Fibroblast of skin of scalp (primary cell): ENCODE measurements at places on chromosomes 1 and 21.
A peak's percentile ranks its signal among the peaks of the same experiment; 100 is the strongest.

- DNase-seq = peak; percentile 71
These were observed 41.4 kb downstream of the DUSP10 start for GRCh38 chr1:221700536-221700935.

DNA sequence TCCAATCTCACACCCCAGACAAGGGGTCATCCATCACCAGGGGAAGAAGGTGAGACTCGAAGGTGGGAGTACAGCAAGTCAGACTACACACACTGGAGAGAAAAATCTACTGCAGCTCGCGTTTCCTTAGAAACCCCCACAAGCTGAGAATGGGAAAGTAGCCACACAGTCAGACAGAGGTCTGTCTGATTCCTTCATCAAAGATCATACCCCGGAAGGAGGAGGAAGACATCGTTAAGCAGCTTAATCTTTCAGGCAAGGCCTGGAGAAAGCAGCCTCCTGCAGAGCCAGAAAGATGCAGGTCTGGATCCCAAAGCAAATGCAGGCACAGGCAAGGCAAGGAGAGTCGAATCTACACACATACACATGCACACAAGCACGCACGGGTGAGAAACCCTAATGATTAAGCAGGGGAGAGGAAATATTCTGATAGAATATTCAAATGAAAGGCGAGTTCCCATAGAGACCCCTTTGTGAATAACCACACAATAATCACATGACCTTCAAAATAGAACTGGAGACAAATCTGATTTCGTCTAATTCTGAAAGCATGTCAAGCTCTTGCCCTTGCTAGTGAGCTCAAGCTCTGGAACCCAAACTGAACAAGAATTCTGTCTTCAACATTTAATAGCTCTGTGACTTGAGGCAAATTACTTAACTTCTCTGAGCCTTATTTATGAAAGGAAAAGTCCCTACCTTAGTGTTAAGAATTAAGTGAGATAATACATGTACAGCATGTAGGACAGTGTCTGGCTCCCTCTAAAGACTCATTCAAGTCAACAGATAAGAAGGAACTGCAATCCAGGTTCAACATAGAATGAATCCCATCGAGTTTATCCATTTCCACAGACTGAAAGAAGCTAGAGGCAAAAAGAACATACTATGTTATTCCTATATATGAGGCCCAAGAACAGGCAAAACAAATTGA is 387.8 kb downstream of the OMA1 start:
- no peak for DNase-seq

DNA sequence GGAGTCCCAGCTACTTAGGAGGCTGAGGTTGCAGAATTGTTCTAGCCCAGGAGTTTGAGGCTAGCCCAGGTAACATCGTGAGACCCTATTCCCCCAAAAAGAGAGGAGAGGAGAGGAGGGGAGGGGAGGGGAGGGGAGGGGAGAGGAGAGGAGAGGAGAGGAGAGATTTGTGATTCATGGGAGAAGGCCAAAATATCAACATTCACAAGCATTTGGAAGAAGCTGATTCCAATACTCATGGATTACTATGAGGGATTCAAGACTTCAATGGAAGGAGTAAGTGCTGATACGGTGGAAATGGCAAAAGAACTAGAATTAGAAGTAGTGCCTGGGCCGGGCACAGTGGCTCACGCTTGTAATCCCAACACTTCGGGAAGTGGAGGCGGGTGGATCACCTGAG is 187.8 kb downstream of the EIF4G3 start:
- no peak for DNase-seq

DNA sequence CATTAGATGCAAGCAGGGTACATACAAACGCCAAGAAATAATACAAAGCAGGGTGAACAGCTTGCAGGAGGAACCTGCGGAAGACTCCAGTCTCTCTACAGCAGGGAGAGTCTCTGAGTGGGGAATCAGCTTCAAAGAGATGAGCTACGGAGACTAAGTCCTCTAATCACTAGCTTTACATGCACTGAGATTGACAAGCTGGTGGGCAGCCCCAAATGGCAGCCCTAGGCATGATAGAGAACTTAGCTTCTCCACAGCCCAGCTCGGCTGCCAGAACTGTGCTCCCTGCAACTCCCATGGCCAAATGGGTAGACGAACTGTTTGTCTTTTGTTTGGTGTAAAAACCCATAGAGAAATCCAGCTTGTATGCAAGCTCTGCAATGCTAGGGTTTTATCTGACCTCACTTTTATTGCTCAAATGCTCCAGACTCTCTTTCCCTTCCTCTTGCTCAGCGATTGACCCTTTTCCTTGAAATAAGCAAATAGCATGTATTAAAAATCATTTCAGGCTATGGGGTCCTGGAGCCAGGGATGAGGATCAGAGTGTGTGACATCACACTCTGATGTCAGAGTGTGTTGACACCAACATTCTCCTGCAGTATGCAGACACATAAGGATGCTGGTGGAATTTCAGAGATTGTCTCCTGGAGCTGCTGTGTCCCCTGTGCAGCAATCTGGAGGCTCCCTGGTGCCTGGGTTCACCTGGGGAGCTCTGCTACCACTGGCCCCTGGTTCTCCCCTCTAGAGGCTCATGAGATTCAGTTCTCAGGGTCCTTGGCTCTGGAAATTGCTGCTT is 238.5 kb downstream of the TTLL7 start:
- DNase-seq = no peak

- DNase-seq = no peak
These were observed 109.2 kb upstream of the SERTAD4 start for GRCh38 chr1:210123383-210123782.

GRCh38 chr1:100449477-100449876 is 88.5 kb upstream of the GPR88 start:
- no peak for DNase-seq

DNA sequence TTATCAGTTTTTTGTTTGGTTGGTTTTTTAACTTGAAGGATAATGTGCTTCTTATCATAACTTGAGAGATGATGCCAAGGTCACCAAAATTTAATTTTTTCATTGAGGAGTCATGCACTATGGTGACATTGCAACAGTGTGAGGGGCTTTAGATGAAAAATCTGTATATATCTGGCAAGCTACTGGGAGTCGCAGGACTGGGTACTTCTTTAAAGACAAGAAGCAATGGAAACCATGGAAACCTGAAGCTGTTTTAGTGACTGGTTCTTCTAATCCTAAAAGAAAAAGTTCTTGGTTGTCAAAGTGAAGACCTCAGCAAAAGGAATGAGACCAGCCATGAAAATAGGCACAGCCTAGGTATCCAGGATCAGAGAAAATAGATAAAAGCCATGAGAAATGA is 31.1 kb downstream of the ZC3H11B start:
- peak; percentile 8 for DNase-seq

DNA sequence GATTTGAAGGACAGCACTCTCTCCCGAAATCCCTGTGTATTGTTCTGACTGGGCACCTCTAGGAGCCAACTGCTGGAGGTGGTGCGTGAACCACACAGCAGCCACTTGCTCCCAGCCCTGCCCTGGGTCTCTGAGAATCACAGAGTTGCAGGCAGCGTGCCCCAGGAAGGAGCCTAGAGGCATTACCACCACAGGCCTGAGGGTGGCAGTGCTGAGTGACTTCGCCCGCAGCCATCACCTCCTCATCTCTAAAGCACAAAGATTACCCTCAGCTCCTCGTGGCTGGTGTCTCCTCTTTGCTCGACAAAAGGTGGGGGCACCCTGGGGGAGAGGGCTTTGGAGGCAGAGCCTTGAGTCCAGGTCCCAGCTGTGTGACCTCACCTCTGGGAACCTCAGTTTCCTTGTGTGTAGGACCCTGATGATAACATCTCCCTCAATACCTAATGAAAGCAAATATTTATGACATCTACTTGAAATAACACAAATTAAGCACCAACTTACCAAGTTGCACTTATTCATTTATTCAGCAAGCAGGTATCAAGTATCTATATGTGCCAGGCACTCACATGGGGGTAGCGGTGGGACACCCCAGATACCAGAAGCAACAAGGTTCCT is 86.3 kb downstream of the VWA5B1 start:
- peak; percentile 45 for DNase-seq

GRCh38 chr1:55828044-55828443 is 612.9 kb upstream of the USP24 start:
- no peak for DNase-seq

DNA sequence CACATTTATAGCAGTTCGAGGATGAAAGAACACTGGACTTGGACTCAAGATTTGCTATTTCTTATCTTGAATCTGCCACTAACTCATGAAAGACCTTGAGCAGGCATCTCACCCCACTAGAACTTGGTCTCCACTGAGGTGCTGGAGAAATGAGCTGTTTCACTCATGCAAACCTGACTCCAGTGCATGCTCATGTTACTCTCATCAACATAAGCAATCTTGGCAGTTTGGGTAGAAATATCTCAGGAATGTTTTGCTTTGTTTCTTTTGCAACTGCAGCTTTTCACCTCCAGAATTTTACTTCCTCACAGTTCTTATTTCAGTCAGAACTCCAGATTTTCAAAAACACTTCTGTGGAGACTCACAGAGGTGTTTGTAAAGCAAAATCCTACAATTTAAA is 46.2 kb upstream of the DAB1 start:
- peak; percentile 52 for DNase-seq

DNA sequence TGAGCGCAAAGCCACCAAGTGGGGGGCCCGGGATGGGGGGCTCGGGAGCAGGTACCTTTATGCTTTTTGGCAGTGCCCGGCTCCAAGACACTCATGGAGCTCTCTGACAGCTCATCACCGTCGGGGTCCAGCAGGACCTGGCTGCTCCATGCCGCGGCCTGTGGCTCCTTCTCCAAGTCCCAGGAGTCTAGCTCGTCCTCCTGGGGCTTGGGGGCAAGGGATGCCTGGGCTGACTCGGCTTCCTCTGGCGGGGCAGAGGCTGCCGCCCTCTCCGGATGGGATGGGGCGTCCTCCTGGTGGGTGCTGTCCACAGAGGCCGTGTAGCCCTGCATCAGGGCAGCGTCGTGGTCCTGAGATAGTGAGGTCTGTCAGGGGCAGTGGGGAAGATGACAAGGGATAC is 19.9 kb upstream of the PRDM15 start:
- DNase-seq = no peak

DNA sequence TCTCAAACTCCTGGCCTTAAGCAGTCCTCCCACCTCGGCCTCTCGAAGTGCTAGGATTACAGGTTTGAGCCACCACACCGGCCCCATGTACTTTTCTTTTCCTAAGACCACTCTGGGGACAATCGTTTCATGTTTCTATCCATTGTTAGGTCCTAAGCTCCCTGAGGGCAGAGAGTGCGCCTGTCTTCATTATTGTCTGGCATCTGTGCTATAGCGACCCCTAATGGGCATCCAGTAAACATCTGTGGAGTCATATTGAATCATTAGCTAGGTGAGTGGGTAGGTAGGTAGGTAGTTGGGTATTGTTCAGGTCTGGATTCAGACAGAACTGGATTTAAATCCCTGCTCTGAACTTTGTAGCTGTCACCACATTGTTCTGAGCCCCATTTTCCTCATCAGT is 66.1 kb downstream of the TMEM53 start:
- no peak for DNase-seq

DNA sequence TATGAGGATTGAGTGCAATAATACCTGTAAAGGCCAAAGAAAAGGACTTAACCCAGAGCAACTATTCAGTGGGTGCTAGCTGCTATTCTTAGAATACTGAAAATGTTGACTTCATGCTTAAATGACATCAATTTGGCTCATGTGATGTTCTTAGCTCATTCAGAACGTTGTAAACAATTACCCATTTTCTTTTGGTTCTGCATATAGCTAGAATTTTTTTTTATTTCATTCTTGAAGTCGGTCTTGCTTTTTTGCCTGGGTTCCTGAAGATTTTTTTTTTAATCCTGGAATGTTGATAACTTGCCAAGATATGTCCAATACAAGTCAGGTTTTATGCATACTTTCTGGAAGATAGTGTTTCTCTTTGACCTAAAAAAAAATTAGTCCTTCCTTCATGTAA is 772.0 kb downstream of the LTN1 start:
- DNase-seq = peak; percentile 59

DNA sequence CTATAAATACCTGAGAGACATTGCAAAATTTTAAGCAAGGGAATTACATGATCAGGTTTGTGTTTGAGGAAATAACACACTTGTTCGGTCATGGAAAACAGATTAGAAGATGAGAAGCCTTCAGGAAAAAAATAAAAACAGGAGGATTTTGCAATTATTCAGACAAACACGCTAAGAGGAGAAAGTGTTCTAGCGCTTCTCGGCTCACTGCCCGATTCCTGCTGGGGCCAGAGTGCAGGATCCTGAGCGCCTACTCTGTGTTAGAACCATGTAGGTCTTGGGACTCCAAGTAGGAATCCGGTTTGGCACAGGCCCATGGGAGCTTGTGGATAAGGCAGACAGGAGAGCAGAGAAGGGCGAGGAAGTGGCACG is 8.1 kb upstream of the PRELP start:
- no peak for DNase-seq

- DNase-seq = no peak
These were observed 24.4 kb upstream of the KCNJ6 start for GRCh38 chr21:37940691-37941090.

DNA sequence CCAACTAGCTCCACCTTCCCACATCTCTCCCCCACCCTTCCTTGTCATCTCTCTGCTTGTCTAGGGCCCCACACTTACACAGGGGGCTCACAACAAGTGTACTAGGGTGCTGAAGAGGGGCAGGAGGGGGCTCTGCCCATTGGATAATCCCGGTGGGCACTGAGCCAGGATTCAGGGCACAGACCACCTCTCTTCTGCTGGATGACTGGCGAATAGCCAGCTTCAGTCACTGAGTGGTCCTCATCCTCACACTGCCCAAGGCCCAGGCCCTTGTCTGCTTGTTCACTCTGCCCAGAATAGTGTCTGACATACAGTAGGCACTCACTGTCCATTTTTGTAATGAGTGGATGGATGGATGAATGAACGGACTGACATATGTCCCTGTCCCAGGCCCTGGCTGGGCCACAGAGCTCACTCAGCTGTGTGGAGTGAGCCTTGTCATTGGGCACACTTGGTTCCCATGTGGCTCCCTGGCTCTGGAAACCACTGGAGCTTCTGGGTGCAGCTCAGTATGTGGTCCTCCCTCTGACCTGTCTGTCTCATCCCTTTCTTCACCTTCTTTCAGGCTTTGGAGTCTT is 36.6 kb downstream of the FOXO6 start:
- no peak for DNase-seq

GRCh38 chr21:30164796-30165195 is 1.8 kb downstream of the CLDN17 start:
- DNase-seq = no peak

GRCh38 chr1:245201827-245202226 is 47.0 kb downstream of the KIF26B start:
- no peak for DNase-seq

GRCh38 chr21:42646836-42647235 is 6.6 kb upstream of the PDE9A start:
- no peak for DNase-seq

- DNase-seq = peak; percentile 91
These were observed 682.4 kb upstream of the ADAMTS5 start for GRCh38 chr21:27649323-27649722.

GRCh38 chr1:6948416-6948815 is 163.2 kb downstream of the CAMTA1 start:
- DNase-seq = no peak

DNA sequence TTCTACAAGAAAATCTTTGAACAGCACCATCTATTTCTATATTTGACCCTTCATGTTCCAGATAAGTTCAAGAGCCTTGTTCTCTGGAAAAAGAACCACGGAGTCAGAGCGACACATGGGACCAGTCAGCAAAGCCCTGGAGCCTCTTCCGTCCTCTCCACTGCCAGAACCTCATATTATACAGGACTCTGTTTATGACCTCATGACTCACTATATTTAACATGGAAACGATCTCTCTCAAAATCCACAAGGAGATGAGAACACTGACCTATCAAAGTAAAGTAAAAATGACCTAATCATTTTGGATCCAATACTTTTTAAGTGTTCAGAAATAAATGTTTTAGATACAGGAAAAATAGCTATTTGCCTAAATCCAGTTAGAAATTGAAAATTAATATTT is 124.6 kb upstream of the KRTAP19-8 start:
- peak; percentile 40 for DNase-seq
